ENCODE measurements at places on chromosomes 3 and 15.

DNA sequence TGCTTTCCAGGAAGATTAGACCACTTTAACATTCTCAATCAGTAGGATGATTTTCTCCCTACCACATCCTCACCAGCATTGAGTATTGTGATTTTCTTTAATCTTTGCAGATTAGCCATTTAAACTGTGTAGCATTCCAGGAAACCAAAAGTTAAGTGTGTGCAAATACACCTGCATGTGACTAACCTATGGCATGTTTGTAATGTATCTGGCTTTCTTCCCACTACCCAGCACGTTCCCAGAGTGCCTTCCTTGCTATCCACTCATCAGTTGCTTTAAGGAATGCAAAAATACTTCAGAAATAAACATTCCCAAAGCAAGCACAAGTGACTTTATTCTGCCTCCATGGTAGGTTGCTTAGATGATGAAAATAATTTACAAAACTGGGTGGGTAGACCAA, 74.2 kb downstream of the ATG7 start:
- no peak for DNase-seq

GRCh38 chr3:172394692-172395091, 53.6 kb downstream of the GHSR start:
- DNase-seq = no peak

GRCh38 chr3:159787794-159788205, 200.8 kb upstream of the IL12A start:
- DNase-seq = peak; percentile 63

DNA sequence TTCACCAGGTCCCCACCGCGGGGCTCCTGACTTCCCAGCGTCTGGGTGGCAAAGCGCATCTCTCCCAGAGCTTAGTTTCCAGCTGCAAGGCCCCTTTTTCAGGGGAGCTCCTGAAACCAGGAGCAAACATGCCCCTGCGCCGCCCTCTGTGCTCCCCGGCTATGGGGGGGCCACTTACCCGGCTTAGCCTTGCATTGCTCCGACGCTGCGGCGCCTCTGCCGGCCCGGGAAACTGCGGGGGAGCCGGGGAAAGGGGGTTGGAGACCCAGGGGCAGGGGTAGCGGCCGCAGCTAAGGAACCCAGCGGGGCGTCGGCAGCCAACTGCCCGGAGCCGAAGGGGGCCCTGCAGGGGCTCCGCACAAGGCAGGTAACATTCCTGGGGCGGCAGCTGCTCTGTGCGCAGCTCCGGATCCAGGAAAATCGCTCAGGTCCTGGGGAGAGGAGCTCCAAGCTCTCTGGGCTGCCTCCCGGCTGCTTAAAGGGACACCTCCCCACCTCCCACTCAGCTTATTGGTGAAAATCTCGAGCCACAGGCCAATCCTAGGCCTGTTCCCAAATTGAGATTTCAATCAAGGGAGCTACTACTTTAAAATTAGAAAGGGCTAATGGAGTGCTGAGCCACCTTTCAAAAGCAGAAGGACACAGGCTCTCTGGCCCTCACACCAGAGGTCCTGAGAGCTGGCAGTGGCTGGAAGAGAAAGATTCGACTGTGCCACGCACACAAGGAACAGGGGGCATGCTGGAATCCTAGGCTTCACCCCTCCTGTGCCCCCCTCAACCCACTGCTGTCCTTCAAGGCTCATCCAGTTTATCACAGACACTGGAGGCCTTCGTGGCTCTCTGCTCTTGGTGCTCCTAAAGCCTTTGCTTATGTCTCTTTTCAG, 42.7 kb upstream of the PRICKLE2 start:
- peak; percentile 83 for DNase-seq

GRCh38 chr15:98669638-98670037, 21.3 kb downstream of the IGF1R start:
- no peak for DNase-seq

DNA sequence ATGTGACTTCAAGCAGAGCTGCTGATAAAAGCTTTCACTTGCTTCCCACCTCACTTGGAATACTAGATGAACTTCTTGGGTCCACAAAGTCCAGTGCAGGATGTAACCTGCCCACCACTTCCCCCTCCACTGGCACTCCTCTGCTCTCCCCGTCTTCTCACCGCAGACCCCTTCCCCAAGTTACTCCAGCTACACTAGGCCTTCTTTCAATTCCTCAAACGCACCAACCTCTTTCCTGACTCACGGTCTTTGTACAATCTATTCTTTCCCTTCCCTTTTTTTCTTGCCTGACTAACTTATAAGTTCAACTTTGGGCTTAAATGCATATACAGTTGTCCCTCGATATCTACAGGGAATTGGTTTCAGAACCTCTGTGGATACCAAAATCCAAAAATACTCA, 5.2 kb upstream of the ATP13A3 start:
- DNase-seq = no peak

GRCh38 chr3:129919806-129920205, 26.3 kb upstream of the TMCC1 start:
- DNase-seq = no peak

DNA sequence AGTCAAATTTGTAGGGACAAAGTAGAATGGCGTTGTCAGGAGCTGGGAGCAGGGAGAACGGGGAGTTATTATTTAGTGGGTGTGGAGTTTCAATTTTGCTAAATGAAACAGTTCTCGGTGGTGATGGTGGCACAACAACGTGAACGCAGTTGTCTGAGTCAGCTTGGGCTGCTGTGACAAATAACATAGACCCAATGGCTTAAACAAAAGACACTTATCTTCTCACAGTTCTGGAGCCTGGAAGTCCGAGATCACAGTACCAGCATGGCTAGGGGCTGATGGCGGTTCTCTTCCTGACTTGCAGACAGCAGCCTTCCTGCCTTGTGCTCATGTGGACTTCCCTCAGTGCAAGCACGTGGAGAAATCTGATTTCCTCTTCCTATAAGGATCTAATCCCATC, 90.2 kb downstream of the CHSY1 start:
- peak; percentile 31 for DNase-seq

DNA sequence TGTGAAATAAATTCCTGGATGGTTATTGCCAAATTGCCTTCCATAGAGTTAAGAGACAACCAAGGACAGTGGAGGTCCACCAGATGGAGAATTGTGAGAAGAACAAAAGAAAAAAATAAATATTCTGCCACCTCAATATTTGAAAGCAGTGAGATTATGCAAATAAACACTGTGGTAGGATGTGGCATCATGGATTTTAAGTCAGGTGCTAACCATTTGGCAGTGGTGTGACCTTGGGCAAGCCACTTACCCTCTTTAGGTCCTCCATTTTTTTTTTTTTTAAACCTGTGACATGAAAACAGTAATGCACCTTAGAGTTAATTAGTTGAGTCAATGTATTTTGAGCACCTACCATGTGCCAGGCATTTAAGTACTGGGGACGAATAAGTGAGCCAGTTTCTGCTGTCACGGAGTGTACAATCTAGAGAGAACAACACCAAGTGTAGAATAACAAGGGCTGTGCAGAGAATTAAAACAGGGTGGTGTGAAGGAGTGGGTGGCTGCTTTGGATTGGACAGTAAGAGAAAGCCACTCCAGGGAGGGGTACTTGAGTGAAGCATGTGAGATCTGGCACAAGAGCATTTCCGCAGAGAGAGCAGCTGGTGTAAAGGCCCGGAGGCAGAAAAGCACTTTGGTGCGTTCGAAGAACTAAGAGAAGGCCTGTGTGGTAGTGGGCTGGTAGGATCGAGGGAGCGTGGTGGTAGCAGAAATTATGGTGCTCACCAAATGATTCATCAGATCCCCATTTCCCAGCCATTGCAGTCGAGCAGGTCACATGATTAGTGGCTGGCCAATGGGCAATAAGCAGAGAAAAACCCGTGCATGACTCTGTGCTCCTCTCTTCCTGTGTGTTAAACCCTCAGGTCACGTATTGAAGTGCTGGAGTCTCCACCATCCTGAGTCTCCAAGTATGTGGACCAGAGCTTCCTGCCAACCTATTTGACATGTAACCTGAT, 39.2 kb downstream of the CCK start:
- peak; percentile 14 for DNase-seq

DNA sequence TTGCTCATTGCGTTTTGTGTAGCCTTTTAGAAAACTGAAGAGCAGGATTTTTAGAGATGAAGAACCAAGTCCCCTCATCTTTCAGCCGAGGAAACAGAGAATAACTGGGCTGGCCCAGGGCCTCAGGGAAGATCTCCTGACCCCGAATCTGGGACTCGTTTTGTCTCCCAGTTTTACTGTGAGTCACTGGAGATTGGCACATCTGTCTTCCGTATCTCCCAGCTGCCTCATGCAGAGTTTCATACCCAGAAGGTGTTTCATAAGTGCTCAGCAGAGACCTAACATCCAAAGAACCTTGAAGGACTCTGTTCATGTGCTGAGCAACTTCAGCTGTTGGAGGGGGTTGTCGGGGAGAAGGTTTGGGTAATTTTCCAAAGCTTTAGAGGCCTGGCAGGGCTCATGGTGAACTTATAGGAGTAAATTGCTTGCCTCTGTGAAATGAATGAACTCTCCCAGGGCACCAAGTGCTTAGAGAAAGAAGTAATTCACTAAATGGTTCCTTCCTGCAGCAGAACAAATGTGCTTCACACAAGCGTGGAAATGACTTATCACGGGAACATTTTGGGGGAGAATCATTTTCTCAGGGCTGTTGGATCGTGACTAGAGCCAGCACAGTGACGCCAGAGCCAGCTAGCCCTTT, 121.4 kb downstream of the FAM43A start:
- no peak for DNase-seq

DNA sequence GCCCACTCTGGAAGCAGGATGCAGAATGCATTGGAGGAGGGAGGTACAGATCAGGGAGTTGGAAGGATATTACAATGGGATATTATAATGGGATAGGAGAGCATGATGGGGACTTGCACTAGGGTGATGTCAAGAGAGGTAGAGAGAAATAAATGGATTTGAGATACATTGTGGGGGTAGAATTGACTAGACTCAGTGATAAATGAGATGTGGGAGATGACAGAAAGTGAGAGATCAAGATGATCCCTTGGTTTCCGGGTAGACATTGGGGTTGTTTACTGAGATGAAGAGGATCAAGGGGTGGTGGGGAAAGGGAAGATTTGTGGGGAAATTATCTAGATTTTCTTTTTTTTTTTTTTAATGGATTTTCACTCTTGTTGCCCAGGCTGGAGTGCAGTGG, 42.7 kb downstream of the BFSP2 start:
- no peak for DNase-seq

GRCh38 chr3:278300-279064, 81.9 kb downstream of the CHL1 start:
- peak; percentile 26 for DNase-seq

- no peak for DNase-seq
These were observed 9.3 kb upstream of the SLC28A1 start for GRCh38 chr15:84874981-84875699.

- DNase-seq = no peak
These were observed 2.3 kb downstream of the B3GNT5 start for GRCh38 chr3:183255348-183255730.

GRCh38 chr3:32026593-32026992, 45.0 kb downstream of the ZNF860 start:
- DNase-seq = no peak

DNA sequence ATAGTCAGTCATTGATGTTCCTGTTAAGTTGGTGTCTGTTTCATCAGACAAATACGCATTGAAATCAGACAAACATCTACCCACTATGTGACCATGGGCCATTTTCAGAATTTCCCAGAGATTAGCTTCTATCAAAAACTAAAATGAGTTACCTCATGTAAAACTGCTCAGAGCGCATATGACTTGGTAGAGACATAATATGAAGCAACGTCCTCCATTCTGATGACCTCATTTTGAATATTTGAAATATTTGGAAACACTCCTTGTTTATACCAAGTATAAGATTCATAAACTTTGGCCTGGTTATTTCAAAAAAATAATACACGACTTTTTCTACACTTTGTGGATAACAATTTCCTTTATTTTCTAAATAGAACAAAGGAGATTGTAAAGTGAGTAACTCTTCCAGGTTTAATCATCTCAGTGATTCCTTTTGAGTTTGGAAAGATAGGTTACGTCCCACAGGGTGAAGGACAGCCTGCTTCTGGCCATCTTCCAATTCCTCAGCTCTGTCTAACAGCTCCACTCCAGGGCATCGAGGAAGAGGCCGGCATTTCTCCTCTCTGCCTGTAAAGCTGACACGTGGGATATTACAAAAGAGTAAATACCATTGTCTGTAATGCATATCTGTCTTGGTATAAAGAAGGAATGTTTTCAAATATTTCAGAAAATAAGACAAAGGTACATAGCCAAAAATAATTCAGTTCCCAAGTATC, 122.6 kb downstream of the CADM2 start:
- DNase-seq = no peak

DNA sequence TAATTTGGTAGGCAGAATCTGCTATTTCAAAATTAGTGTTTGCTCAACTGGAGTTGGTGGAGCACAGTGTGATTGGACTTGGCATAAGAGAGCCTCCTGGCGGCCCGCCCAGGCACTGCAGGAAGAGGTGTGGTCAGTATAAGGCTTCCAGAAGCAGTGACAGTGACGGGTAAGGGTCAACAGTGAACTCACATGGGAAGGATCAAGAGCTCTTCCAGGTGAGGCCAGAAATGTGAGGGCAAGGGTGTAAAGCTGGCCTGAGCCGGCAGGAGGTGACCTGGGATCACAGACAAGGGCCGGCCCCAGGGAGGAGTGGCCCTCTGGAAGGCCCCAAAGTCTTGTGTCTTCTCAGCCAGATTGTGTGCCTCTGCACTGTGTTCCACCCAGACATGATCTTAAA, 93.2 kb upstream of the RNF7 start:
- peak; percentile 75 for DNase-seq

DNA sequence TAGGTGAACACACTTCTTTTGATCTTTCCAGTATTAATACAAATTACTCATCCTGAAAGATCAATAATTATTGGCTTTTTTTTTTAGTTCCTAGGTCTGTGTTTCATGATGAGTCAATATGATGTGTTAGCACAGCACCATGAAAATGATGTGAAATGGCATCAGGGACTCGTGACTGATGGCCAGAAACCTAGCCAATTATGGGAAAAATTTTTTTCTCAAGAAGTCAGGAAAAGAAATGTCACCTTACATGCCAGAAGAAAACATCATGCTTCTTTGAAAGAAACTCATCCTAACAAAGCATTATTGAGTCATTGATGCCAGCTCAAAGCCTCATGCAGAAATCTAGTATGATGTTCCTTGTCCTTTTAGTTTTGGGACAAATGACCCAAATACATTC, 468.3 kb upstream of the CBLB start:
- no peak for DNase-seq

GRCh38 chr3:29705906-29706844, 425.3 kb downstream of the RBMS3 start:
- no peak for DNase-seq

DNA sequence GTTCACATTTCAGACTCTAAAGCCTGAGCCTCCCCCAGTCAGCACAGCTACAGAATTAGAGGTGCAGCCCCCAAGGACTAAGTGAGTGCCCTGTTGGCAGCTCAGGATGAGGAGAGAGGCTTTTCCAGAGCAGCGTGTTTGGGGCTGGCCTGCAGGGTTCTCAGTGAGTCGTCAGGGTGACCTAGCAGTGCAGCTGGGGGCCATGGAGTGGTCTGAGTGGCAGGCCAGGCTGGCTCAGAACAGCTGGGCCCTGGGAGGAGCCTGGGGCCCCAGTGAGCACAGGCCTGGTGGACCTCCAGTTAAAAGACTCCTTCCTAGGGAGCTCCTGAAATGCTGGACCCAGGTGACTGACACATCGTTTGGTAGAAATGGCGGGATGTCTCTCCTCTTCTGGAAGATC, 108.3 kb downstream of the SLC49A4 start:
- no peak for DNase-seq

Measured in NCI-H82 (cell line).